ENCODE measurements at places on chromosomes 4 and X.

- no peak for DNase-seq
Observed at GRCh38 chr4:182795446-182796238, 121.5 kb downstream of the DCTD start.

- no peak for DNase-seq
Observed at GRCh38 chr4:14515556-14515955, 486.7 kb upstream of the CPEB2 start.

- DNase-seq, result no peak
Observed at GRCh38 chrX:103628386-103629317, at the start of gene TCEAL1. TCEAL1 (plus strand) TSS chrX:103628975; CDS start chrX:103629917, 942 bp downstream.

GRCh38 chr4:7938609-7939376, 868 bp downstream of the AFAP1 start:
- DNase-seq, result no peak

- no peak for DNase-seq
Observed at GRCh38 chrX:9476810-9477575, 12.1 kb downstream of the TBL1X start.

DNA sequence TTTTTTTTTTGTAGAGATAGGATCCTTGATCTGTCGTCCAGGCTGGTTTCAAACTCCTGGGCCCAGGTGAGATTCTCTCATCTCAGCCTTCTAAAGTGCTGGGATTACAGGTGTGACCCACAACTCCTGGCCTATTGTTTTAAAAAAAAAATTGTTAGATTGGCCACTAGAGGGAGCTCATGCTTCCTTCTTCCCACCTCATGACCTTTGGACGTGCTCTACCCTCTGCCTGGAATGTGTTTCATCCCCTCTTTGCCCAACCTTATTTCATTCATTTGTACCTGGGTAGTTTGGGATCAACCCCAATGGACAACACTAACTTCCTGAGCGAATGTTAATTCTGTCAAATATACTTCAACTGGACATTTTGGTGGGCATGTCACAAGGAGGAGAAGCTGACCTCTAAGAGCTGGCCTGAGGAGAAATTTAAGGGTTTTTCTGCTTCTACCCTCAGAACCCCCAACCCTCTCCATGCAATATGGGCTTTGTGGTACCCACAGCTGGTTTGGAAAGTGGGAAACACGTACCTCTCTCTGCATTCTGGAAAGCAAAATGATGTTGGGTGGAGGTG, 6.4 kb downstream of the PPEF2 start:
- DNase-seq, result no peak

GRCh38 chrX:153773218-153773611, 7.6 kb upstream of the SRPK3 start:
- DNase-seq, result no peak

DNA sequence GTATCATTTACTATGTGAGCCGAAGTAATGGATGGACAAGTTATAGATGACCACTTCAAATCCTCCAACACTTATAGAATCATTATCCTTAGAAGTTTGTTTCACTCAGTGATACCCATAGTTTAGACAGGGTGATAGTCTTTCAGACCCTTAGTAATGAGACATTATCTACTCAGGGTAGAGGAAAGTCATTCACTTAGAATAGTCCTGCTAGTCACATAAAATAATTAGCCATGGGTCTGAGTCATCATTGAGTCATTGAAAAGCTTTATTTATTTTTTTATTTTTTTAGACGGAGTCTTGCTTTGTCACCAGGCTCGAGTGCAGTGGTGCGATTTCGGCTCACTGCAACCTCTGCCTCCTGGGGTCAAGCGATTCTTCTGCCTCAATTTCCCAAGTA, 321.7 kb upstream of the FSTL5 start:
- DNase-seq, result no peak

- DNase-seq, result peak; percentile 11
Observed at GRCh38 chrX:49166914-49167739, 4.6 kb downstream of the MAGIX start.

- DNase-seq, result no peak
Observed at GRCh38 chrX:16018291-16018690, 105.1 kb upstream of the GRPR start.

DNA sequence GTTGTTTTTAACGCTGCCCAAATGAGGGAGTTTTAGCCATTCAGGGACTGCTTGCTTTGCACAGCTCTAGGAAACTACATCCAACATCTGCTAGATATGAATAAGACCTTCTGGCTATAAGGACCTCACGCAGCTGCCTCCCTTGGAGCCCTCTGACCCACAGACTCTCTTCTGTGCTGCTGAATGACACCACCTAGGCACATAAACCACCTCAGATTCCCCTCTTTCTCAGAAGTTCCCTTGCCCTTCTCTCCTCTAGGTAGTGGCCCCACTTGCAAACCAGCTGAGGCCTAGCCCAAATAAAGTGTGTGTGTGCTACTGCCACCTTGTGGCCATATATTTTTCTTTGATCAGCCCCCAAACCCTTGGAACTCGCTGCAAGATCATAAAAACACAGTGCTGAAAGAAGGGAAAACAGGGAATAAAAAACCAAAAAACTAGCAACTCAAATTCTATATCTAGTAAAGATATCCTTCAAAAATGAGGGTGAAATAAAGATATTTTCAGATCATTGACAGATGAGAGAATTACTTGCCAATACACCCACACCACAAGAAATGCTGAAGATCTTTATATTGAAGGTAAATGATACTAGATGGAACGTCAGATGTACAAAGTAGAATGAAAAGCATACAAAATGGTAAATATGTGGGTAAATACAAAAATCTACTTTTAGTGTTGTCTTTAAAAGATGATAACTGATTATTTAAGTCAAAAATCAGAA, 265.9 kb downstream of the ADAMTS3 start:
- DNase-seq, result no peak

- no peak for DNase-seq
Observed at GRCh38 chr4:74096265-74096980, 2.6 kb downstream of the CXCL2 start.

GRCh38 chr4:101237773-101238172, 109.6 kb downstream of the PPP3CA start:
- DNase-seq, result no peak

- no peak for DNase-seq
Observed at GRCh38 chr4:107548211-107548905, 171.7 kb downstream of the PAPSS1 start.

DNA sequence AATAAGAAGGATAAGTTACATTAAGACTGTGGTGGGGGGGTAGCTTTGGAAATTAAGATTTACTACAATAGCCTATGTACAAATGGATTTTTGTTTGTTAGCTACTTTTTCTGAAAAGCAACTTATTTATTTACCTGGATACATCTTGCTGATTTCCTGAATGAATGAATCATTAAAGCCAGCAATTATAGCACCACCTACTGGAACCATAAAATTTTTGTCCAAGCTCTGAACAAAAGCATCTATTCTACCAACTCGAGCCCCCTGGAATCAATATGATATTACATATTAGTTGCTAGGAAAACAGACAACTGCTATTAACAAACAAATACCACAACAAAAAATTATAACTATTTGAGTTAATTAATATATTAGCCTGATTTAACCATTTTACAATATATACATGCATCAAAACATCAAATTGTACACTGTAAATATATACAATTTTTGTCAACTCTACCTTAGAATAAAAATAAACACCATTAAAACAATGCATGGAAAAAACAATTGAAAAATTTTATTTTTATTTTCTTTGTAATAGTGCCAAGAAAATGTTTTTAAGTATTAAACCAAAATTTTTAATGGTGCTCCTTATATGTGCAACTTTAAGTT, 15.3 kb downstream of the SEPSECS start:
- no peak for DNase-seq

GRCh38 chr4:139337612-139338011, 35.3 kb upstream of the NDUFC1 start:
- no peak for DNase-seq

DNA sequence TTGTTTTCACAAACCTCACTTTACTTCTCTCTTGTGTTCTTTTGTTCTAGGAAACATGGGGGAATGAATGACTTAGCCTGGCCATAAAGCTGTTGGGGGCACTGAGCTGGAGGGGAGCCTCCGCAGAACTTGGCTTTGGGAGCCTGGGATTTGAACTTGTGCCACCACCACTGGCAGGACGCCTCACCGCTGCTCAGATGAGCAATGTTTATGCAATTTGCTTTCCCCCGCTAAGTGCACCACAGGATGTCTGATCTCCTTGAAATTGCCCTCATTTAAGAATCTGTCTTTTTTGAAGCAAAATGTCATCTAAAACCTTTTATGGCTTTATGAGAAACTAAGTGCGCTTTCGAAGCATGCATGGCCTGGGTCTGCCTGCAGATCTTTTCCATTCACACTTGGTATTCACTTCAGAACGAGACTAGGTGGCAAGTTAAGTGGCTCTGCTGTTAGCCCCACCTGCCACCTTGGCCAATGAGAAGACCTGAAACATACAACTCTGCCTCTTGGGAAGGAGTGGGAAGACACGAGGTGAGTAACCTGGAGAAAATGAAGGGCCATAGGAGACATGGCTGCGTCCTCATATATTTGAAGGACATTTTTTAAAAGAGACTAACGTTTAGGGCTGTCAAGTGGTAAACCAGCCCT, 119.3 kb downstream of the LDB2 start:
- peak; percentile 14 for DNase-seq

GRCh38 chr4:87117051-87117731, 103.2 kb downstream of the KLHL8 start:
- no peak for DNase-seq

DNA sequence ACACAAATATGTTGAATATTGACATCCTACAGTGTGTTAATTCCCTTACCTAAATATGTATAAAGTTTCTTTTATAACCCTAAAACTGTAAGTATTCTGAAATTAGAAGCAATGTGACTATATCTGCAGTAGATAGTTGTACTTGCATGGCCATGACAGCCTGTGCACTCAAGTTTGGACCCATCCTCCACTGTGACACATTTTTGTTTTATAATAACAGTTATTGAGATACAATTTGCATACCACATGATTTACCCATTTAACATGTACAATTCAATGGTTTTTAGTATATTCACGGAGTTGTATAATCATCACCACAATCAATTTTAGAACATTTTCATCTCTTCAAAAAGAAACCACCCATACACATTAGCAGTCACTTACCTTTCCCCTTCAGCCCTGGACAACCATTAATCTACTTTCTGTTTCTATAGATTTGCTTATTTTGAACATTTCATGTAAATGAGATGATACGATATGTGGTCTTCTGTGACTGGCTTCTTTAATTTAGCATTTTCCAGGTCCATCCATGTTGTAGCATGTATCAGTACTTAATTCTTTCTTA, 29.6 kb downstream of the HERC3 start:
- no peak for DNase-seq

GRCh38 chr4:184748251-184748652, 14.4 kb upstream of the CENPU start:
- no peak for DNase-seq

DNA sequence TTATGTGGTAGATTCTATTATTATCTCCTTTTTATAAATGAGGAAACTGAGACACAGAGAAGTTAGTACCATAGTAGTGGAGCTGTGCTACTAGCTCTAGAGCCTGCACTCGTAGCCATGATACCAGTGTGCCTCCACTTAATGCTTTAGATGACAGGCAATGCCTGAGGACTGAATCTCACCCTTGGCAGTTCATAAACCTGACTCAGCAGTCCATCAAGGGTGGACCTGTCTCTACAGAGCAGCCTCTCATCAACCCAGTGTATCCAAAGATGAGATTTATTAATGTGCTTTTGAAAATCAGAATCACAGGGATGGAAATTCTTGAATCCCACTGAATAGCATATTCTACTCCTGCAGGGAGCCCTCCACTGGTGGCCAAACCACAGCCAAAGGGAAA, 483.2 kb upstream of the DIPK2B start:
- DNase-seq, result no peak

DNA sequence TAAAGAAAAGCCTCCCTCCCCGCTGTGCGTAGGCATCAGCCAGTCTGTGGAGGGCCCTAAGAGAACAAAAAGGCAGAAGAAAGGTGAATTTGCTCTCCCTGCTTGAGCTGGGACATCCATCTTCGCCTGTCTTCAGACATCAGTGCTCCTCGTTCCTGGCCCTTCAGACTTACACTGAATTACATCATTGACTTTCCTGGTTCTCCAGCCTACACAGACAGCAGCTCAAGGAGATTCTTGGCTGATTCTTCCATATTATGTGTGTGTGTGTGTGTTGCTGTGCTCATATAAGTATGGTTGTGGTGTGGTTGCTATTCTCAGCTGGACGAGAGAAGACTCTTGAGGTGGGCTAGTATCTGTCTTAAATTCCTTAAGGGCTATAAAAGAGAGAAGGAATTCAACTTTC, 35.5 kb upstream of the CD99L2 start:
- DNase-seq, result peak; percentile 44

DNA sequence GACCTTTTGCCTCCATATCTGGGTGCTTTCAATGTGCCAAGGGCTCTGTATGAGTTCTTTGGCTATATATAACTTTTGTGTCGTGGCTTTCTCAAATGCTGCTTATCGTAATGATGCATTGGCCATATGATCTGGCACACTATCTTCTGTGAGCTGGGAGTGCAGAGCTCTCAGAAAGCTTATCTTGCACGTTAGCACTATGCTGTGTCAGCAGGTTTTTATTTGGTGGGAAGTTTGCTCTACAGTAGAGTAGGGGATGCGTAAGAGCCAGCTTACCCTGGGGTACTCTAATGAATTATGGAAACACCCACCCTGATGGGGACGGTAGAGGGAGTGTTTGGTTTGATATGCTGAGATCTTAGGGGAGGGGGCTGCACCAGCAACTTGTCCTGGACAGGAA, 119.6 kb downstream of the FAAH2 start:
- DNase-seq, result no peak

GRCh38 chr4:182831376-182831775, 85.8 kb downstream of the DCTD start:
- DNase-seq, result no peak

DNA sequence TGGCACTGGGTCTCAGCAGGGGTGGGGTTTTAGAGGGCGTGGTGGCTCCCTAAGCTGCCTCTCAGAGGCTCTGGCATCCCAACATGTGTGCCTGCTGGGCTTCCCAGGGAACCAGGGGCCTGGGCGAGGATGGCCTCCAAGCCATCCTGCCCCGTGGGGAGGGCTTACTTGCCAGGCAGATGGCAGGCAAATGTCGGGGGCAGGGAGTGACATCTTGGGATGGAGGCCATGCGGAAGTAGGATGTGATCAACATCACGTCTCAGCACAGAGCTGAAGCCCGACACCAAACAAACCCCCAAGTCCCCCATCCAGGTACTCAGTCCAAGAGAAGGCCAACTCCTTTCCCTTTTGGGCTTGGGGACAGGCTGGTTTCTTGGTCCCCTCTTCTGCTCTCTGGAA, 4.7 kb downstream of the L1CAM start:
- DNase-seq, result no peak

- DNase-seq, result no peak
Observed at GRCh38 chr4:107333518-107333917, 297.4 kb upstream of the DKK2 start.

- no peak for DNase-seq
Observed at GRCh38 chr4:31015123-31015522, 295.0 kb downstream of the PCDH7 start.

GRCh38 chr4:185936650-185937376, 124.8 kb upstream of the SORBS2 start:
- no peak for DNase-seq

DNA sequence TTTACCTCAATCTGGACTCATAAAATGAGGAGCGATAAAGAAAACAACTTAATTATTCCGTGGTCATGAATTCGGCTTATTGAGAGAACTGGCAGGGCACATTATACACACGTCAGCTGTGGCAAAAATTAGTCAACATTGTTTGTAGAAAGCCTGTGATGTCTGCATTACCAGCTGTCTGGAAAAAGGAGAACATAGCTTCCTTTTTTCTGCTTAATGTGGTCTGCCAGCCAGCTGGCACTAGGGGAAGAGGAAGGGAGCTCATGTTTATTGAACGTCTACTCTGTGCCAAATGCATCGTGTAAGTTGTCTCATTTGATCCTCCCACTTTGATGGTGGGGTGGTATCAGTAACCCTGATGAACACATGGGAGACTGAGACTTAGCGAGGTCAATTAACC, 367.6 kb downstream of the ARHGAP24 start:
- no peak for DNase-seq
